ENCODE measurements at places on chromosomes 12 and 14. TPM values are rescaled to one million over a fixed set of nuclear protein-coding genes. Genes with fewer than 3 reads are reported as not detected.

The GALNT16 gene
- total RNA-seq: not detected

The ITGB7 gene
- not detected for total RNA-seq

The CEBPE gene
- not detected for total RNA-seq

DNA sequence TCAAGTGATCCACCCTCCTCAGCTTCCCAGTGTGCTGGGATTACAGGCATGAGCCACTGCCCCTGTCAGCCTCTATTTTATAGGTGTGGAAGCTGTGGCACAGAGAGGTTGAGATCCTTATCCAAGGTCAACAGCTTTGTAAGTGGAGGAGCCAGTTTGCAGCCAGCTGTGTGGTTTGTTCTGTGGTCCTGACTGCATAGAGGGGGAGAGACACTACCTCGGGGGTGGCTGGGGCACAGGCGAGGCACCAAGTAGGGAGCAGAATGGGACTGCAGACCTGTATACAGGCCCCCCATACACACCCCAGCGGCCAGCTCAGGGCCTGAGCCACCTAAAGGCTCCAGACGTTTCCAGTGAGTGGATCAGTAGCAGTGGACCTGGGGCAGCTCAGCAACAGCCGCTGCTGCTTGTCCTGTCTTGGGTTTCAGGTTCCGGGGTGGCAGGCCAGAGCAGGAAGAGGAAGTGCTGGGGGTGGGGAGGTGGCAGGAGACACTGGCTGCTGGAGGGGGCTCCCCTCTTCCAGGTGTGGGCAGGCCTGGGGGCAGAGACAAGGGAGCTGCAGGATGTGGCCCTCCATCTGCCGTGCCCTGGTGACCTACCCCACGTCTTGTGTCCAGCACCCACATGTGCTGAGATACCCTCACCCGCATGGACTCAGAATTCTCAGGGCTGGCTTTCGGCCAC, 11.0 kb downstream of the ORAI1 start:
- DNase-seq: no peak

DNA sequence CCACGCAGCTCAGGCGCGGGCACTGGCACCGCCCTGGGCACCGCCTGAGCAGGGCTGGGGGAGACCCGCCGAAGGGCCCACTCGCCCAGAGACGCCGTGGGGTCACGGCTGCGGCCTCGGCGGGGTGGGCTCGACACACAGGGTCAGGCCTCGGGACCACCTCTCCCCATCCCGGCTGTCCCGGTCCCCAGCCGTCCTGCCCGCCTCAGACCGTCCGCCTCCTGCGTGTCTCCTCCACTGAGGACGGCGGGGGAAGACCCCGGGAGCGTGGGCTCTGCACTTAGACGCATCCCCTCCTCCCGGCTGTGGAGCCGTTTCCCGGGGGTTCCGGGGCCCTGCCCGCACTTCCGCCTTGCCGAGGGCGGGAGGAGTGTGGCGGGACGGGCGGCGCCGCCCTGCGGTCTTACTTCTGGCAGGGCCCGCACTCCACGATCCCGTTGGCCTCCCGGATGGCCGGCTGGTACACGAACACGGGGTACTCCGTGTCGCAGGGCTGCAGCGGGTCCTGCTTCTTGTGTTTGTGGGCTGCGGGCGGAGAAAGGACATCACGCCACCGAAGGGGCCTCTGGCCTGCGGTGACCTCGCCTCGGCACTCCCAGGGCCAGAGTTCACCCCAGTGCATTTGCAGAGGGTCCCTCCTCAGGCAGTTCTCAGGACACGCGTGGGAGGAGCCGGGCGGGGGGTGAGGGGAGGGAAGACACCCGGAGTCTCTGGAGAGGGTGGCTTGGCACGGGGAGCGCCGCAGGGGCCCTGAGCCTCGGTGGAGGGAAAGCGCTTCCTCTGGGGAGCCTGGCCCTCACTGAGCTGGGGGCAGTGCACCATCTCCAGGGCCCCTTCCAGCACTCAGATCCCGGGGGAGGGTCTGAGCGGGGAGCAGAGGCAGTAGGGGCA, 23.1 kb upstream of the LRTM2 start:
- no peak for DNase-seq

Data from SJSA1 (cell line).